Activated CD8-positive, alpha-beta T cell treated with anti-CD3 and anti-CD28 coated beads, Interleukin-2, amount 10 ng/mL, durations not matched to agents 7 days and 5 days (primary cell): ENCODE measurements at places on chromosomes 6 and 20.
A peak's percentile ranks its signal among the peaks of the same experiment; 100 is the strongest.

- DNase-seq = no peak
Observed at GRCh38 chr6:39923394-39923793, 10.9 kb downstream of the MOCS1 start.

DNA sequence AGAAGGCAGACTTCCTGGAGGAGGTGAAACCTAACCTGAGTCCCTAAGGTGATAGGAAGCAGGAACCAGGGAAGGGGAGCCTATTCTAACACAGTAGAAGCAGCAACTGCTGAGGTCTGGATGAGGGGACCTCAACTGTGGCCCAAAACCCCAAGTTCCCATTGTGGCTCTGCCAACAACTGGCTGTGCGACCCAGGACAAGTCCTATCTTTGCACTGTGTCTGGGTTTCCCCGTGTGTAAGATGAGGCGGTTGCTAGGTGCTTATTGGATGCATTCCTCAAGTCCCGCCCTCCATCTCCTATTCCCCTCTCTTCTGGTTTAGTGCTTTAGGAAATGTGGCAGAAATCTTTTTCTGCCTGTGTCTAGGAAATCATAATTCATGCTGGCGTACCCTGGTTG is 52.2 kb upstream of the TTPAL start:
- no peak for DNase-seq

DNA sequence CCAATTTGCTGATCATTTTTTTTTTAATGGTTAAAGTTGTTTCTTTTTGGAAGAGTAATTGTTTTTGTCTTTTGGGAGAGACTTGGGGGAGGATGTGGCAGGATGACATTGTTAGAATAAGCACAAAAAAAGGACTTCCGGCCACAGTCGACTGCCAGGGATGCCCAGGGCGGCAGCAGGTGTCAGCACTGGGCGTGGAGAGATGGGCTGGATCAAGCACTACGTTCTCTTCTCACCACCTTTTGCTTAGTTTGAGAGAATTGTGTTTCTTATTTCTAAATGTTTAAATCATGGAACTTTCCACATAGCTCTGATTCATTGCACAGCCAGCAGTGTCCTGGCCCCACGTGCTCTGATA is 104.6 kb upstream of the FRMD1 start:
- DNase-seq = no peak

- DNase-seq = no peak
Observed at GRCh38 chr6:12806796-12807195, 90.2 kb downstream of the PHACTR1 start.

GRCh38 chr20:23063581-23063980 is 14.1 kb upstream of the THBD start:
- DNase-seq = no peak

DNA sequence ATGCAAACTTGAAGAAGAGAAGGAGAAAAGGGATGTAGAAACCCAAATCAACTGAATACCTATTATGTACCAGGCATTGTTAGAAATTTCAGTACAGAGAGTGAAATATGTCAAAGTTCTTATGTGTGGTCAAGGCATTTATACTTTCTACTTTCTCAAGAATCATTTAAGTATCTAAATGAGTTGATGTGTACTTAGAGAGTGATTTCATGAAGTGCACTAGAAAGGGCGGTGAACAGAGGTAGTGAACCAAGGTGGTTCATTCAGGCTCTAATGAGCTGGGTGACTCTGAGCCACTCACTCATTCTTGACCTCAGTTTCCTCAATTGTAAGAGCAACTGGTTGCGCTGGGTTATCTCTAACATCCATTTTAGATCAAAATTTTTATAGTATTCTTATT is 3.3 kb downstream of the PDE7B start:
- DNase-seq = no peak

DNA sequence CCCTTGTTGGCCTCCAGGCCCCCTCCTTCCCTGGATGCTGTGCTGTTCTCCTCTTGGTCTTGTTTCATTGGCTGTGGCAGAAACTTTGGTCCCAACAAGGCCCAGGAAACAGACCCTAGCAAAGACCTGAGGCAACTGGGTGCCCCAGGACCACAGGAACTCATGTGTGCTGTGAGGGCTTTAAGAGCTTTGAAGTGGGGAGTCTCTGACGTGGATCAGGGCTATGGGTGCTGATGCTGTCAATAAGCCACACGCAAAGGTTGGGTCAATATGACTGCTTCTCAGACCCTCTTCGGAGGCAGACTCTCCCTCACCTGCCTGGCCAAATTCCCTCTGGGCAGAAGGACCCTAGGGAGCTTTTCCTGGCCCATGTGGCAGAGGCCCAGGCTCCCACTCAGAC is 91.5 kb upstream of the MLN start:
- peak; percentile 79 for DNase-seq

- no peak for DNase-seq
Observed at GRCh38 chr6:45086360-45087084, 241.6 kb upstream of the RUNX2 start.

DNA sequence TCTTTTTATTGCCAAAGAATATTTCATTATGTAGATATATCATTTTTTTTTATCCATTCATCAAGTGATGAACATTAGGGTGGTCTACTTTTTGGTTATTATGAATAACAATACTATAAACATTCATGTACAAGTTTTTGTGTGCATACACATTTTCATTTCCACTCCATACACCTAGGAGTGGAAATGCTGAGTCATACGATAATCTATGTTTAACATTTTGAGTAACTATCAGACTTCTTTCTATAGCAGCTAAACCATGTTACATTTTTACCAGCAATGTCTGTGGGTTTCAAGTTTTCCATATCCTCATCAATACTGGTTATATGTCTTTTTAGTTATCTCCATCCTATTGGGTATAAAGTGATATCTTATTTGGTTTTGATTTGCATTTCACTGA is 65.7 kb downstream of the PRSS35 start:
- DNase-seq = no peak

- DNase-seq = no peak
Observed at GRCh38 chr6:7241709-7242645, 71.0 kb downstream of the SSR1 start.

GRCh38 chr20:24914388-24915241 is 34.5 kb upstream of the CST7 start:
- peak; percentile 17 for DNase-seq

DNA sequence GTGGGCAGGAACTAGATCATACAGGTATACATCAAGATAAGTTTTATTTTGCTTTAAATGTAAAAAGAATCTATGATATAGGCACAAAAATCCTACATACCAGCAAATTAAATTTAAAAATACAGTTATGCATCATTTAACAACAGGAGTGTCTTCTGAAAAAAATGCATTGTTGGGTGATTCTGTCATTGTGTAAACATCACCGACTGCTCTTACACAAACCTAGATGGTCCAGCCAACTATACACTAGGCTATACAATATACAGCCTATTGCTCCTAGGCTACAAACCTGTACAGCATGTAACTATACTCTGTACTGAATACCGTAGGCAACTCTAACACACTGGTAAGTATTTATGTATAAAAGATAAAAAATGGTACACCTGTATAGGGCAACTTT is 139.4 kb downstream of the RNGTT start:
- no peak for DNase-seq

GRCh38 chr6:39269961-39270360 is 40.7 kb upstream of the KCNK5 start:
- DNase-seq = no peak

DNA sequence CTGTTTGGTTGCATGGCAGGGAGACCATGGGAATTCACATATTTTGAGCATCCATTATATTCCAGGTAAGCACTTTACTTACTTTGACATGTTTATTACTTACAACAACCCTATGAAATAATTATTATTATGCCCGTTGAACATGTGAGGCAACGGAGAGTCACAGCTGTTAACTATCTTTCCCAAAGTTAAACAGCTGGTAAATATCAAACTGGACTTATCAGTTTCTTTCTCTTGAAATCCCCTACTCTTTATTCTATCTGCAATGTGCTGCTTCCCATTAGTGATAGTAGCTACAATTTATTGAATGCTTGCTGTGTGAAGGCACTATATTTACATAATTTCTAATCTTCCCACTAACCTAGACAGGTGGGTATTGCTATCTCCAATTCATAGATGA is 847.7 kb upstream of the MAP3K7 start:
- no peak for DNase-seq

- no peak for DNase-seq
Observed at GRCh38 chr20:58523072-58523970, 8.1 kb upstream of the APCDD1L start.

GRCh38 chr20:57723816-57724215 is 14.0 kb upstream of the PMEPA1 start:
- DNase-seq = no peak

- no peak for DNase-seq
Observed at GRCh38 chr20:45016089-45016671, 49.9 kb downstream of the STK4 start.

DNA sequence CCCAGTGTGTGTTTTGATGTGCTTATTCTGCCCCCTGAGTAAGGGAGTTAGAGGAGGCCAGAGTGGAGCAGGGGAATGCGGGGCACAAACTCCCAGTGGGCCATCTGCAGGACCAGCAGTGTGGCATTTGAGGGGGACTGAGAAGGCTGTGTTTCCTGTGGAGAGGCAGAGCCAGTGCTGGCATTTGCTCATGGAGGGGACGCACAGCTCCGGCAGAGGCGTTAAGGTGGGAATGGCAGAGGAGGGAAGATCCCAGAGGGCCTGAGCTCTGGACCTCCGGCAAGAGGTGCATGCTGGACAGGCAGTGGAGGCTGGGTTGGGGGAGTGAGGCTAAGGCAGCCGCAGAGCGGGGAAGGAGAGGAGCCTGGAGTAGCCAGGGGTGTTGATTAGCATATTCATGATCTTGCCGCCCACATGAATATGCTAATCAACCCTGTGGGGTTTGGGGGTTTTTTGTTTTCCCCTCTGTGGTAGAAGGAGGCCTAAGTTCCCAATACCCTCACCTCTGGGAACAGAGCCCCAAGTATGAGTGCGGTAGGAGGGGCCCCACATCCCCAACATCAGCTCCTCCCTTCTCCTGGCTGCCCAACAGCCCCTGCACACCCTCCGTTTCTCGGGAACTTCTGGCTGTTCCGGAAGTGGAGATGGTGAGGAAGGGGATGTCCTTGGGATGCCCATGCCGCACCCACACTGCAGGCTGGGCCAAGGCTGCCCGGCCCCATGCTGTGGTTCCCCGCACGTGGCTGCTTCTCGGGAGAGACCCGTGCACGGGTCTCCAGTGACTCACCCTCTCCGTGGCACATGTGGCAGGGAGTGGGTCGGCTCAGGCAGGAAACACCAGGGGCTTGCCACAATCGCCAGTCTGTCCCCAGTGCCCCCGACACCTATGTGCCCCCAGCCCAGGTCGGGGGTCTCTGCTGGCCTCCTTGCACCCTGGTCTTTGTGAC is 33.8 kb downstream of the DLGAP4 start:
- DNase-seq = no peak

DNA sequence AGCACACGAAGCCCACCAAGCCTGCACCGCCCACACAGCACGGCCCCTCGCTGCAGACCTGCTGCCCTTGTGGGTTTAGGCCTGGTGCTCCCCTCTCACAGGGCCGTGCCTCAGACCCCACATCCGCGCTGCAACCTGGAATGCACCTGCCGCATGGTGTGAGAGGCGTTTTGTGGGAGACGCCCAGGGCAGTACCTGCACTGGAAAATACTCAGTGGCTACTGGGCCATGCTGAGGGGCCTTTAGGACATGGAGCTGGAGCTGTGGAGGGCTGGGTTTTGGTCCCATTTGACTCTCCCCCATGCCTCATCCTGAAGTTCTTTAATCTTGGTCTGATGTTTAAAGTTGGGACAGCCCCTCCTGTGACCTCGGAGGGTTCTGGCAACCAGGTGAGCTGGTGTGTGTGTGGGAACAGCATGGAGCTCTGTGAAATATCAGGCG is 116.3 kb downstream of the ERMARD start:
- DNase-seq = no peak

- DNase-seq = no peak
Observed at GRCh38 chr6:148112851-148113319, 229.8 kb upstream of the SASH1 start.

- DNase-seq = no peak
Observed at GRCh38 chr6:56004426-56004825, 129.0 kb upstream of the BMP5 start.

GRCh38 chr6:110563711-110564110 is 87.3 kb upstream of the SLC22A16 start:
- DNase-seq = no peak

GRCh38 chr20:6081236-6081635 is 27.4 kb upstream of the LRRN4 start:
- no peak for DNase-seq

DNA sequence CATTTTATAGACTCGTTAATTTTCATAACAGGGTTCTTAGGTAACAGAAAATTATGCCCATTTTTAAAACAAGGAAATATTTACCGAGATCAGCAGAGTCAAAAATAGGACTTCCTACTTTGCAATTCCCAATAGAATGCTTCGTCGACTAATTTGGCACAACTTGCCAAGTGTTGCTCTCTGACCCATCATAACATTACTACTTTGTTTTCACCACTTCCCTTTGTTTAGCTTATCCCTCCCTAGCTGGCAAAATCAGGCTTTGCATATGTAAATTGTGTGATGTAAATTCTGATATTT is 914 bp upstream of the RANBP9 start:
- DNase-seq = no peak

- no peak for DNase-seq
Observed at GRCh38 chr6:5747379-5747778, 259.3 kb downstream of the NRN1 start.

DNA sequence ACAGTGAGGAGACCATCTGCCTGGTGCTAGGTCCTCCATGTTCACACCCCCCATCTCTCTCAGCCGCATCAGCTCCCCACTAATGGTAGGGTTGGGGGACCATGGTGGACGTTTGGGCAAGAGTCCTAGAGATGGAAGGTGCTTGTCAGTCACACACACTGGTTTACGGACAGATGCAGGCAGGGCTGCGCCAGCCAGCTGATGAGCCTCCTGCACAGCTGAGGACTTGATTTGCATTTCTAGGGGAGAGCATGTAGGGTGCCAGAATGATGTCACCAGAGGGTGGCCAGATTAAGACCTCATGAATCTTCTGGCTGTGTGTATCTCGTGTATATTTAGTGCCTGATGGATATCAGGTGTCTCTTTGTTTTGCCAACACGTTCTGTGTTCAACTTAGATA is 28.6 kb downstream of the CST8 start:
- DNase-seq = no peak

DNA sequence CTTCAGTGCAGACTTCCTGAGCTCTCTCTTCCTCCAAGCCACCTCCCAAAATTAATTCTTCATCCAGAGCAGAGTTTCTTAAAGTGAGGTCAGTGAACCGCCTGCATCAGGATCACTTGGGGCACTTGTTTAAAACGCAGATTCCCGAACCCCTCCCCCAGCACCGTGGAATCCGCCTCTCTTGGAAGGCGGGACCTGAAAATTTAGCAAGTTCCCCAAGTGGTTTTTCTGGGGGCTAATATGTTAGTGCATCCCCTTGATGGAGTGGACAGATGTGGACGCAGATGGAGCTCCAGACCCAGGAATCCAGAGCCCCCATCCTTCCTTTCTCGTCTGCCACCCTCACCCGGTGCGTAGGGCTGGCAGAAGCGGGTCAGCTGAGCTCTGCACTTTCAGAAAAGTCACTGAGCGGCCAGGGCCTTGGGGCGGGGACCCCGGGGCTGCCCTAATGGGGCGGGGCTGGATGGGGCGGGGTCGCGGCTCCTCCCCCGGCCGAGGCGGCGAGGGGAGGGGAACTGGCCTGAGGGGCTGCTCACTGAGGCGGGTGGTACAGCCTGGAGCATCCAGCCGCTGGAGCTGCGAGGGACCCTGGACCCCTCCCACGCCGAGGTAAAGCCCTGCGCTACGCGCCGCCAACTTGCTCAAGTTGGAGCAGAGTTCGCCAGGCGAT is at the start of the genes DEFB124 and REM1:
TSS of gene DEFB124 (minus strand) at position 370 of the 670 bp plus-strand sequence. CDS start 2,114 bp downstream, outside the sequence.
TSS of gene REM1 (plus strand) at position 531 of the 670 bp plus-strand sequence. CDS start 1,158 bp downstream, outside the sequence.
- DNase-seq = no peak
